Substantia nigra (tissue), 51 donors: ENCODE measurements at places on chromosomes 3 and 15.

GRCh38 chr15:61936528-61937195, 123.6 kb downstream of the VPS13C start:
- no peak for DNase-seq

GRCh38 chr15:78052545-78052944, 25.0 kb downstream of the TBC1D2B start:
- DNase-seq, result no peak

DNA sequence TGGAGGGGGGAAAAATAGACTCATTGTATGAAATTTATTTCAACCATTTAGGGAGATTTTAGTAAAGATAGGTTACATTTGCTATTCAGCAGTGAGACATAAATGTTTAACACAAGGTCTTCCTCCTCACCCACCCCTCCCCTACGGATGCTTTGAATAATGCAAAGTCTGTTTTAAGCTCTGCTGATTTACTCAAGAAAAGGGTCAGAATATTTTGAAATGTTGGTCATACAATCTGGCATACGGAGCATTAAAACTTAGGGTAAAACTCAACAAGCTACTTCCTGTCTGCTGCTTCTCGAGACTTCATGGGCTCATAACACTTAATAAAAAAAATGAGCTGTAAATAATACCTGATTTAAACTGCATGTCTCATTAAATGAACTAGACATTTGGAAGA, 156.3 kb downstream of the WNT5A start:
- no peak for DNase-seq

- DNase-seq, result no peak
Measured at GRCh38 chr3:156599089-156599874, 44.4 kb upstream of the SSR3 start.

DNA sequence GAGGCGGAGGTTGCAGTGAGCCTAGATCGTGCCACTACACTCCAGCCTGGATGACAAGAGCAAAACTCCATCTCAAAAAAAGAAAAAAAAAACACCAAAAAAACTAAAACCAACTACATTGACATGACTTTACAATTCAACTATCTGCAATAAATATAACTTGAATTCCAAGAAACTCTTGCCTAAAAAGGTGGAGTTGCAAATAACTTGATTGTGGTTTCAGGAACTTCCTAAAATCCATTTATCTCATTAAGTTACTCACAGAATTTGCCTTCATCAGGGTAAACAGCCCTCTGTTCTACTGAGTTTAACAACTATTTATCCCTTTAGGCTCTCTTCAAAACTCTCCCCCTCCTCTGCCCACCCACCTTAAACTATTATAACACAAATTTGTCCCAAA, 2.7 kb upstream of the MAPK6 start:
- no peak for DNase-seq
